ENCODE measurements at places on chromosomes 3 and 15.

DNA sequence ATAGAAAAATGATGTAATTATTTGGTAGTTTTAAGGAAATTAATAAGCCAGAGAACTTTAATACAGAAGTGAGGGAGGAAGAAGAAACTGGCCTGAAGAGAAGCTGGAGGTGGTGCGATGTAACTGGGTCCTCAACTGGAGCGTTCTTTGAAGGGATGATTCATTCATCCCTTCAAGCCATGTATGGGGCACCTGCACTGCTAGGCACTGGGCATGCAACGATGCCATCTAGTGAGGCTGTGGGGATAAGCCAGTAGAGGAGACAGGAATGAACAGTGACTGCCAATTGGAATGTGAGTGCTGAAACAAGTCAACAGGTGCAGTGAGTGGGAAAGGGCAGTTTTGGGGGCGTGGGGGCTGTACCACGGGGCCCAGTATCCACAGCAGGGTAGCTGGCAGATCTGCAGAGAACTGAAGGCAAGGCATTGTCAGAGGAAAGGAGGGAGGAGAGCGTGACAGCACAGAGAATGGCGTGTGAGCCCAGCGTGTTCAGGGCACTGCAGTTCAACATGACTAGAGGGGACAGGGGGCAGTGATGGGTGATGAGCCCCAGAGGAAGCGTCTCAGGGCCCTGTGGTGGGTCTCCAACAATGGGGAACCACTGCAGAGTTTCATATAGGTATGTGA lies 3.8 kb upstream of the KIF23 start:
- no peak for DNase-seq

GRCh38 chr15:35243758-35244157 lies 158.7 kb upstream of the NANOGP8 start:
- DNase-seq: no peak

- DNase-seq: no peak
Observed at GRCh38 chr15:54571576-54571975, 593.3 kb downstream of the UNC13C start.

GRCh38 chr15:81322676-81323253 lies 1.2 kb downstream of the STARD5 start:
- no peak for DNase-seq

DNA sequence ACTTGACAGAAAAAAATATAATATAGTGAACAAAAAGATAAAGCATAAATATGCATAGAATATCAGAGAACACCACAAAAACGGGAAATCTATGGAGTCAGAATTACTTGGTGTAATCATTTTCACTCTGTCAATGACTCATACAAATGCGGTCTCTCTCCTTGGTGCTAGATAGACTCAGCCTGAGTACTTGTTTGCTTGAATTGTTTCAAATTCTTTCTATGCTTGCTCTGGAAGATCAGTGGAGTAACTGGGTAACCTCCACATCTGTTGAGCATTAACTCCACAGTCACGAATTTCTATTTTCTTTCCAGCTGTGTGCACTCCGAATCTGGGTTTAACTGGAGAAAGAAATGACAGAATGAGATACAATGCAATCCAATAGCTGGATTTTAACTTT lies 760.4 kb downstream of the ZPLD1 start:
- no peak for DNase-seq

- no peak for DNase-seq
Observed at GRCh38 chr15:30962079-30962478, 29.3 kb downstream of the MTMR10 start.

GRCh38 chr15:62486041-62486440 lies 321.0 kb upstream of the C2CD4B start:
- DNase-seq: no peak

GRCh38 chr3:71067977-71068654 lies 515.4 kb downstream of the FOXP1 start:
- DNase-seq: no peak

DNA sequence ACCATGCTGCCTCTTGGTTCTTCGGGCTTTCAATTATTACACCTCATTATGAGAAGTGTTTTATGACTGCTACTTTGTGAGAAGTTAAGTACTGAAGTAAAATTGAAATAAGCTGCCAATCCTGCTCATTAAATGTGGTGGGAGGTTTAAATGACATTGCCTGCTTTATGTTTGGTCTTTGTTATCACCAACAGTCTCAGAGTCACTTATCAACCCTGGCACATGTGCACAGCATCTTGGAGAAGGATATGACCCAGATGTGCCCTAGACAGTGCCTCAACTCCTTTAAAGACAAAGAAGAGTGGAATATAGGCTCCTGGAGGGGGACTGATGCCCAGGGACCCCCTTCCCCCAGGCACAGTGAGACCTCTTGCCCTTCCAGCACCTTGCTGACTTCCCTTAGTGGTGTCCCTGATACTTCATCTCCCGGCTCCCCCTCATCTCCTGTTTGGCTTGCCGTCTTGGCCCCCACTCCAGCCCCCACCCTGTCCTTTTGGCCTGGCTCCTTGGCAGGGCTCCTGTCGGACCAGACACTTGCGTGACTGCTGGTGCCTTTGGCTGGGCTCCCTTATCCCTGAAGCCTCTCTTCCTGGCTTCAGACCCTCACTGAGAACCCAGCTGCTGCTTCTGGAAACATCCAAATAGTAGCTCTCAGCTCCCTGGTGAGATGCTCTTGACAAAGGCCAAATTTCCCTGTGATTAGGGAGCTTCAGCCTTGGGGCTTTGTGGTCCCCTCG lies 39.8 kb downstream of the ARHGAP31 start:
- no peak for DNase-seq

GRCh38 chr3:28950614-28951013 lies 330.3 kb upstream of the RBMS3 start:
- DNase-seq: no peak
